Pulmonary artery endothelial cell (primary cell): ENCODE measurements at places on chromosomes 16 and 17.

GRCh38 chr17:72470121-72470705 lies 349.4 kb downstream of the SOX9 start:
- DNase-seq, result no peak

GRCh38 chr17:35898283-35899070 lies 18.3 kb upstream of the CCL5 start:
- no peak for DNase-seq

DNA sequence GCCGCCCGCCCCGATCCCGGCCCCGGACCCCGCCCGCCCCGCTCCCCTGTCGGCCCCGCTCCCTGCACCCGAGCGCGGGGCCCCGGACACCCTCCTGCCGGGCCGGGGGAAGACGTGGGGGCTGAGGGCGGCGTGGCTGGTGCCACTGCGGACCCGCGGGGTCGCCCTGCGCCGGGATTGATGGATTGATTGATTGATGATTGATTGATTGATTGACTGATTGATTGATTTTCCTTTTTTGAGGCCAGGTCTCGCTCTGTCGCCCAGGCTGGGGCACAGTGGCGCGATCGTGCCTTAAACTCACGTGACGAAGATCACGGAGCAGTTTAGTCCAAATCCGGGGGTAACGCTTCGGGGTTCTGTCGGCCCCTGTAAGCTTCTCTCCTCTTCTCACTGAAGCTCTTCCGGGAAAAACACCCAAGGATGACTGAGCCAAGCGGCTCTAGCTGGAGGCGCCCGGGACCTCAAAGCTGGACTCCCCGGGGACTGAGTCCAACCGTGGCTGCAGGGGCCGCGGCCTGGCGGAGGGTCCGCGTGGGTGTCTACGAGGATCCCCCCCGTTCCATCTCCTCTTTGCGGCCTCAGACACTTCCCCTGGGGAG lies 40.2 kb upstream of the BHLHA9 start:
- DNase-seq, result no peak

DNA sequence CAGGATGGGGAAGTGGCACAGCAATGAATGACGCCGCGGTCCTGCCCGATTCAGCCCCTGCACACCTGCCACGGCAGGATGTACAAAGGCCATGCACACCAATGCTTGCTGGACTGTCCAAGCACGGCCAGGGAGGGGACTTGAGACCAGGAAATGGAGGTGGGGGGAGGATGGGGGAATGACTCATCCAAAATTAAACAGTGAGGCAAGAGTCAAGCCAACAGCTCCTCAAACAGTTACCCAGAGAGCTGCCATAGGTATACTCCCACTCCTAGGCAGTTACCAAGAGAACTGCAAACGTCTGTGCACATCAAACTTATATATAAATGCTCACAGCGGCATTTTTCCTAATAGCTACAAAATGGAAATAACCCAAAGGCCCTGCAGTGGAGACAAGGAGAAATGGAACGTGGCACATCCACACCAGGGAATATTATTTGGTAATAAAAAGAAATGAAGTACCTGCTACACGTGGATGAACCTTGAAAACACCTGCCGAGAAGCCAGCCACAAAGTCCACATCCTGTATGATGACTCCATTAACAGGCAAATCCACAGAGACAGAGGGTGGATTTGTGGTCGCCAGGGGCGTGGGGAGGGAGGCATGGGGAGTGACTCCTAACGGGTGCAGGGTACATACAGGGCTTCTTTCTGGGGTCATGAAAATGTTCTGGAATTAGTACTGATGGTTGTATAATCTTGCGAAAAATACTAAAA lies 54.1 kb downstream of the VAC14 start:
- DNase-seq, result peak; percentile 37

GRCh38 chr16:51655249-51655648 lies 504.2 kb upstream of the SALL1 start:
- DNase-seq, result no peak

DNA sequence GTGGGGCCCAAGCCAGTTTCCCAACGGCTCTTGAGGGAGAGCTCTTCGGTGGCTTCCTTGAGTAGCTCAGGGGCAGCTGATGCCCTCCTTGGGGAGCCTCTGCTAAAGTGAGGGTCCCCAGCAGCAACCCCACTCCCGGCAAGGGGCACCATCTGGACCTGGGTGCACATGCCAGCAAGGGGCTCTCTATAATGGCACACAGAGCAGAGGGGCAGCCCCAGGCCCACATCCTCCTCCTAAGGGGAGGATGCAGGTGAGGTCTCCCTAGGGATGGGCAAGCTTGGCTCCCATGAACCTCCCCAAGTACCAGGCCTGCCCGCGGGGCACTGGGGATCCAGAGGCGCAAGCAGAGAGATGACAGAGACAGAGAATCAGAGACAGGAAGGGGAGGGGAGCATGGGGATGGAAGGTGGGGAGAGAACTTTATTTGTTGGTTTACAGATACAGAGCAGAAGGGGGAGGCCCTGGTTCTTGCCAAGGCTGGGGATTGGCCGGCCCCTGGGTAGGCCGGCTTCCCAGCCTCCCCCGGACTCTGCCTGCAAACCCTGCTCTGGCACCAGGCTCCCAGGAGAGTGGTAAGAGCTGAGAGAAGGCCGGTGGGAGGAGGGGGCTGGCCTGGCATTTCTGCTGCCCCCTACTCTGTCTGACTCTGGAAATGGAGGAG lies 61.4 kb downstream of the SRCIN1 start:
- no peak for DNase-seq

DNA sequence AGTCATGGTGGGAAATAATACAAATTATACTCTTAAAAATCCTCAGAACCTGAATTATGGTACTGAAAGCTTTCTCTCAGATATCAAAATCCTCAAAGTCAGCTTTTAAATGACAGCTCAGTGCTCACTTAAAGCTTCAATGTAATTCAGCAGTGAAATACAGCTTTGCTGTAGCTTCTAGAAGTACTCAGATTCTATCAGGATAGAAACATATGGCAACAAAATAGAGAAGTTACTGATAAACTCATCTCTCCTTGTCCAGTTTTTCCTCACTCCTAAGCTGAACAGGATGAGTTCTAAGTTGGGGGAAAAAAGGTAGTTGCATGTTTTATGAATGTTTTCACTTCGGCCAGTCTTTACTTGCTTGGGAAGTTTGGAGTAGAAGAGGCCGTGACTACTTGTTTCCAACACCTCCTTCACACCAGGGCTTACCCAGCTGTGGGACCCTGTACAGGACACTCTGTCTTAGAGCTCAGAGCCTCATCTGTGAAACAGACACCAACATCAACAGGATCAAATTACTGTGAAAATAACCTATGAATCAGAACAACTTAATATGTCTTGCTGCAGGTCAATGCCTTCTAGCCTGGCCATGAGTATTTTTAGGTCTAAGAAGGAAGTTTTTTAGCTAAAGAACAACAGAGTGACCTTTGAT lies 30.2 kb downstream of the OGFOD1 start:
- no peak for DNase-seq

DNA sequence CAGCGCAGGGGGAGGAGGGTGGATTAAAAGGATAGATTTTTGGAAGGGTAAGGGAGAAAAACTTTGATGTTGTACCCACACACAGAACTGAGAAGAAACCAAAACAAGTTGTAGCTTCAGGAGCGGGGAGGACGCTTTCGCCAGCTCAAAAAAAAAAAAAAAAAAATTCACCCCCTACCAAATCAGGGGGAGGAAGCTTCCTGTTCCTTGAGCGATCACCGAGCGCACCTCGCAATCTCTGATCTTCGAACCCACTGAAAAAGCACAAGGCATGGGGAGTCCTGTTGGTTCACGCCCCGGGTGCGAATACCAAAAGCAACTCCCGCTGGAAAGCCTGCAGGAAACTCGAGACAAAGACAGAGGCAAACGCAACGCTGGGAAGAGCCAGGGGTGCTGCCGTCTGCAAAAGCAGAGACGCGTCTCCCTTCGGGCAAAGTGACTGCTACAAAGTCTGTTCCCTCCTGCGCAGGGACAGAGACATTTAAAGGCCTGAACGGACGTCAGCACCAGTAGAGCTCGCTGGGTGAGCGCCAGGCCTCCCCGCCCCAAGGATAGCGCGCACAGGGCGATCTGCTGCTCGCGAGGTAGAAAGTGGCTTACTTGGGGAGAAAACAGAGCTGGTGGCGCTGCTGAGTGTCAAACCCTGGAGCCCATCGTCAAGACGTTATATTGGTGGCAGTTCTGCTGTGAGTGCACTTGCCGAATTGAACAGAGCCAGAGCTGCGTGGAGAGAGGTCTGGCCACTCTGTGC lies 190.4 kb downstream of the USP22 start:
- no peak for DNase-seq

DNA sequence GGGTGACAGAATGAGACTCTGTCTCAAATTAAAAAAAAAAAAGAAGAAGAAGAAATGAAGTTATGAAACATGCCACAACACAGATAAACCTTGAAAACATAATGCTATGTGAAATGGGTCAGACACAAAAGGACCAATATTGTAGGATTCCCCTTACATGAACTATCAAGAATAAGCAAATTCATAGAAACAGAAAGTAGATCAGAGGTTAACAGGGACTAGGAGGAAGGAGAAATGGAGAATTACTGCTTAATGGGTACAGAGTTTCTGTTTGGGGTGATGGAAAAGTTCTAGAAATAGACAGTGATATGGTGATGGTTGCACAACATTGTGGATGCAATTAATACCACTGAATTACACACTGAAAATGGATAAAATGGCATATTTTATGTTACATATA lies 16.3 kb downstream of the RANBP10 start:
- DNase-seq, result no peak

- no peak for DNase-seq
These were observed 243.1 kb upstream of the MAF start for GRCh38 chr16:79843631-79844043.

DNA sequence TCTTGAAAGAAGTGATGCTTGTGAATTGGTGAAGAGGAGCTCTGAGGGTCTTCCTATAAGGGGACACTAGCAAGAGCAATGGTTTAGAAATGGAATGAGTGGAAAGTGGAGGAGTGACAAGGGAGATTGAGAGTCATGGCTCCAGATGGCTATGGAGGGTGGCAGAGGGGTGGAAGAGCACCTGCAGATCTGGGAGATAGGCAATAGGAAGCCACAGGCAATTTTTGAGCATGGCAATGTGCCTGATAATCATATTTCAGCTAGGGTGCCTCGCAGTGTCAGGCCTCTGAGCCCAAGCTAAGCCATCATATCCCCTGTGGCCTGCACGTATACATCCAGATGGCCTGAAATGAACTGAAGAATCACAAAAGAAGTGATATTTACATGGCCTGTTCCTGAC lies 21.5 kb downstream of the RGS9 start:
- no peak for DNase-seq

- no peak for DNase-seq
These were observed 30.6 kb downstream of the SOX8 start for GRCh38 chr16:1012135-1012534.

DNA sequence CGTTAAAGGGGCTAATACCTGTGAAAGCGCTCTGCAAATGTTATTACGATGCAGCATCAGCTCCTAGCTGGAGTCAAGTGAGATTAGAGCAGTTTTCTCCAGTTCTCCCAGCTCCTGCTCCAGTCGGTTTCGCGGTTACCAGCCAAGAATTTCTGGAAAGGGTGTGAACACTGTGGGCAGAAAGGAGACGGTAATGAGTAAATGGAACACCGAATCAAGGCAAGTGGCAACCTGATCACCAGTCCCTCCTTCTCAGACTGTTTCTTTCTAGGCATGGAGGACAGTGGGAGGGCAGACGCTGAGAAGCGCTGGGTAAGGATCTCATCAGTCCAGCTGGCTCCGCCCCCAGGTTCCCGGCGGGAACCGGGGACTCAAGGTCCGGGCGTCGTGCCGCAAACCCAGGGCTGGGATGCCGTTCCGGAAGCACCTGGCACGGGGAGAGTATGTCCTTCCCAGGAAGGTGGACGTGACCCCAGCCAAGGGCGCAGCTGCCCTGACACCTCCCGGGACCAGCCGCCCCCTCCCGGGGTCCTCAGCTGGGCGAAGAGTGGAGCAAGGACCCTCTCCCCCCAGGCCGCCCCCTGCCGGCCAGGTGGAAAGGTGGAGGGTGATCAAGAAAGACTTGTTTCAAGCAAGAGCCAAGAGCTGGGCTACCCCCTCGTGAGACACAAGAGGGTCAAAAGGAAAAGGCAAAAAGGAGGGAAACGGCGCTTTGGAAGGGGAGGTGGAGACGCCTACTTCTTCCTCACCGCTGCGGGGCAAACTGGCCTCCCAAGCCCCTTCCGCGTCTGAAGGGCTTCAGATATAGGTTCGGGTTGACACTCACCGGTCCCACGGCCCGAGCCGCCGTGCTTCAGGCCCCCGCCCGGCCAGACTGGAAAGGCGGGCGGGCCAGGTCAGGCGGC lies 481 bp downstream of the MYO19 start:
- no peak for DNase-seq

GRCh38 chr17:20982589-20983358 lies 60.0 kb downstream of the USP22 start:
- DNase-seq, result no peak

- DNase-seq, result no peak
These were observed 44.9 kb downstream of the USP22 start for GRCh38 chr17:20997711-20998570.

DNA sequence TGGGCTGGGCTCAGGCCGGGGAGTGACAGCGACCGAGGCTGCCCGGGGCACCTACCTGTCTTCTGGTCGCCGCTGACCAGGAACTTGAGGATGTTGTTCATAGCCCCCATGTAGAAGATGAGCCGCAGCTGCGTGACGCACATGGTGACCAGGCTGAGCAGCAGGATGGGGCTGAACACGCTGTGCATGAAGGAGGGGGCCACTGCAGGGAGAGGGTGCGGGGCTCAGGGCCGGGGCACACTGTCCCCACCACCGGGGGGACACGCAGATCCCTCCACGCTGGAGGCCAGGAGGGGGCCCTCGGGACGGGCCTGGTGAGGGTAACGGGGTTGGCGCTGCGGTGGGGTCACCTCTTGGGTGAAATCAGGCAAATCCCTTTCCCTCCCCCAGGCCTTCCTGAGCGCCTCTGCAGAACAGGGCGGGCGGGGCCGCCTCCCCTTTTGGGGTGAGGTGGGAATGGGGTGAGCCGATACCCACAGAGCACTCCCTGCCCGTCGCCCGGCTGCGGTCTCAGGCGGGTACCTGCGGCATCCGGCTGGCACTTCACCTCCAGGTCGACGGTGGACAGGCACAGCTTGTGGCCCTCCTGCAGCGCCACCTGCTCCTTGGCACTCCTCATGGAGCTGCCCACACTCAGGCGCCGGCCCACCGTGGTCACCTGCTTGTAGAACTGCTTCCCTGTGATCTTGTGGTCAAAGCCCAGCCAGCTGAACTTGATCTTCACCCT lies 28.3 kb upstream of the PITPNA start:
- DNase-seq, result no peak

- no peak for DNase-seq
These were observed 415.0 kb downstream of the CA10 start for GRCh38 chr17:51743477-51743876.

DNA sequence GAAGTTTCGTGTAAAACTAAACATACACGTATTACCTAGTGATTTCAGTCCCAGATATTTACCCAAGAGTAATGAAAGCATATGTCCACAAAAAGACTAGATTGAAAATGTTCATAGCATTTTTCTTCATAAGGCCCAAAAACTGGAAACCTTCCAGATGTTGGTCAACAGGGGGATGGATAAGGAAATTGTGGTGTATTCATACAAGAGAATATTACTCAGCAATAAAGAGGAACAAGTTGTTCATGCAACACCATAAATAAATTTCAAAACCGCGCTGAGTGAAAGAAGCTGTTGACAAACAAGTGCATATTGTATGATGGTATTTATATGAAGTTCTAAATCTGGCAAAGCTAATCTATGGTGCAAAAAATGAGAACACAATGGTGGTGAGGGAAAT lies 54.1 kb upstream of the NFAT5 start:
- no peak for DNase-seq

GRCh38 chr16:80899809-80900592 lies 95.6 kb upstream of the CDYL2 start:
- DNase-seq, result peak; percentile 74
